ENCODE measurements at places on chromosomes 2 and 18.

DNA sequence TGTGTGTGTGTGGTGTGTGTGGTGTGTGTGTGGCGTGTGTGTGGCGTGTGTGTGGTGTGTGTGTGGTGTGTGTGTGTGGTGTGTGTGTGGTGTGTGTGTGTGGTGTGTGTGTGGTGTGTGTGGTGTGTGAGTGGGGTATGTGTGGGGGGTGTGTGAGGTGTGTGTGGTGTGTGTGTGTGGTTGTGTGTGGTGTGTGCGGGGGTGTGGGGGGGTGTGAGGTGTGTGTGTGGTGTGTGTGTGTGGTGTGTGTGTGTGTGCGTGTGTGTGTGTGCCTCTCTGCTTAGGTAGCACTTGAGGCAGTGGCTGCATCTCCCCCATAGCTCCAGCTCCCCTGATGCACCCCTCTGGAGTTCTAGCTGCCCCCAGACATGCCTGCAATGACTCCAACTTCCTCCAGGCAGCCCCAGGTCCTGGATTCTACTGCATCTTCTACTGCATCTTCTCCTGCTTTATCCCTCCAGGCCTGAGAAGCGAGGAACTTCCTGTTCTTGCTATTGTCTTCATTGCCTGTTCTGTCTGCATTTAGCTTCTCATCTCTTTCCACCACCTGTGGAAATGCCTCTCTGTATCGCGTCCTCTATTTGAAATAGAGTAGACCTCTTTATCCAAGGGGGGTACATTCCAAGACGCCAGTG lies 22.2 kb upstream of the MLPH start:
- DNase-seq = no peak

DNA sequence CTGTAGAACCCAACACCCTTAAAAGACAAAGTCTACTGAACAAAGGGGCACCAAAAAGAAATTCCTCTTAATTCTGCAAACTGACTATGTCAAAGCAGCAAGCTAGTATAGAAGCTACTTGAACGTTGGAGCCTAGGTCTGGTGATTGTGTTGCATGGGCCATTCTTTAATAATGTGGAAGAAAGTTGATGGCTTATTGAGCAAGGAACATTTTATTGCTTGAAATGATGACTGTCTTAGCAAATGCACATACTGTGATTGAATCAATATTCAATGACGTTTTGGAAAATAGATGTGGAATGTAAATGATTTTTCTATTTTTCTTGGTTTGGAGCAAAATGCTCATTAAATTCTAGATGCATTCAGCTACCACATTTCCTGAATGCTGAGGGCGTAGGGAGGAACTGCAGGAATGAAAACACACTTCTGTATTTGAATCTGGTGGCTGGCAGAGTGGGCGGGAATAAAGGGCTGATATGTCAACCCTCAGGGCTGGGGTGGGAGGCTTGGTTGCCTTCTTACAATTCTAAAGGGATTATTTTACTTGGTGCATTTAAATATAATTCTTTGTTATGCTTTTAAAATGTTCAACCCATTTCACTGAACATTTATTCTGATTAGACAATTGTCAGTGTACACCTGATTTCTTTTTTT lies 26.5 kb downstream of the MYO3B start:
- DNase-seq = no peak

DNA sequence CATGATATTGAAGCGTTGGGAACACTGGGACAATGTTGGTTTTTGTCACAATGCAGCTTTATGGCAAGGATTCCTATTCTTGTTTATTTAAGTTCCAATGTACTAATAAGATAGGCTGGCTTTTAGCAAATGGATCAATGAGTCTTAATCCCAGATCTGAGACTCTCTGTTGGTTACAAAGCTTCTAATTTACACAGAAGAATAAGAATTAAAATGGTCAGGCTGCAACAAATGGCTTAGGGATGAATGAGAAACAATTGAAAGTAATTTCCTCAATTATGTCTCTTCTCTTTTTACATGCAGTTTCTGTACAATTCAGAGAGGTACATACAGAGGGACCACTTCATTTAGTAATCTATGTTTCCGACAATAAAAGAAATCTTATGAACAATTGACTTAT lies 640.4 kb downstream of the NRXN1 start:
- no peak for DNase-seq

- no peak for DNase-seq
Observed at GRCh38 chr2:205117125-205117524, 565.2 kb upstream of the NRP2 start.

GRCh38 chr18:35049111-35050027 lies 8.2 kb downstream of the MAPRE2 start:
- DNase-seq = no peak

GRCh38 chr18:217532-218336 lies 50.1 kb downstream of the THOC1 start:
- no peak for DNase-seq

GRCh38 chr18:56065086-56065485 lies 477.1 kb upstream of the TCF4 start:
- no peak for DNase-seq

DNA sequence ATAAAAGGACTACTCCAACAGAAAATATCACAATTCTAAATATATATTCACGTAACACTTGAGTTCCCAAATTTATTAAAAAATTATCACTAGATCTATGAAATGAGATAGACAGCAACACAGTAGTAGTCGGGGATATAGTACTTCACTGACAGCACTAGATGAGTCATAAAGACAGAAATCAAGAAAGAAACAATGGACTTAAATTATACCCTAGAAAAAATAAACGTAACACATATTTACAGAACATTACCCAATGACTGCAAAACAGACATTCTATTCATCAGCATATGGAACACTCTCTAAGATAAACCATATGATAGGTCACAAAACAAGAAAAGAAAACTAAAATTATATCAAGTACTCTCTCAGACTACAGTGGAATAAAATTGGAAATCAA lies 429.4 kb downstream of the MBD2 start:
- no peak for DNase-seq

- DNase-seq = no peak
Observed at GRCh38 chr2:230307485-230307884, 19.5 kb upstream of the SP140L start.

DNA sequence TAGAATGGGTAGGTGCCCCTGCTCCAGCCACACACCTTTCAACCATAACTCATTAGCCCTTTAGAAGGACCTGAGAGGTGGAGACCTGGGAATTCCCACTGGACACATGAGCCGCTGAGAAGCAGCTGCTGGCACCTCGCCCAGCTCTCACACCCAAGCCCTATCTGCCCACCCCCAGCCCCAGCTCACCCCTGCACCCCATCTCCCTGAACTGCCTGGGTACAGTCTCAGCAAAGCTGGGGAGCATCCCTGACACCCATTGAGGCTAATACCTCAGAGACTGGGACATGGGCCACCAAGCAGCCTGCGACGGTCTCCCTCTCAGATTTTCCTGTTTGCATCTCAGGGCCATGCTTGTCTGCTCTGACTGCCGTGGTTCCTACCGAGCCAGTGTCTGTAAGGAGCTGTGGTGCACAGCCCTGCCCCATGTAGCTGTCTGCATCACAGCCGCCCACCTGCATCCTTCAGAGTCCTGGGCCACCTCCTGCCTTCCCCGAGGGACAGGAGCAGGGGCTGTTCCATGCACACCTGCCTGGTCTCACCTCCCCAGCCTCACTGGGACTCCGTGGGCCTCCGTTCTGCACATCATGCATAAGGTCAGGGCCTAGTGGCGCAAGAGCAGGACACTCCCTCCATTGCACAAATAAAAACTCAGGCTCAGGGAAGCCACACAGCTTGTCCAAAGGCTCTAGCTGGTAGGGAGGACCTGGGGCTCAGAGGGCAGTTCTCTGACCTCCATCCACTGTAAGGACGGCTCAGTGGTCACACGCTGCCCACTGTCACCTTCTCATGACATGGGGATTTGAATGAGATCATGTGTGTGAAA lies 90.0 kb downstream of the SEPTIN10 start:
- DNase-seq = no peak

GRCh38 chr2:8580316-8581233 lies 101.3 kb upstream of the ID2 start:
- DNase-seq = no peak

Data from NCI-H1436 (cell line).